ENCODE measurements at places on chromosomes 3 and 15.
A peak's percentile ranks its signal among the peaks of the same experiment; 100 is the strongest.

GRCh38 chr3:71076361-71077002 is 507.0 kb downstream of the FOXP1 start:
- no peak for DNase-seq

GRCh38 chr3:72436863-72437592 is 411.2 kb downstream of the SHQ1 start:
- no peak for DNase-seq

DNA sequence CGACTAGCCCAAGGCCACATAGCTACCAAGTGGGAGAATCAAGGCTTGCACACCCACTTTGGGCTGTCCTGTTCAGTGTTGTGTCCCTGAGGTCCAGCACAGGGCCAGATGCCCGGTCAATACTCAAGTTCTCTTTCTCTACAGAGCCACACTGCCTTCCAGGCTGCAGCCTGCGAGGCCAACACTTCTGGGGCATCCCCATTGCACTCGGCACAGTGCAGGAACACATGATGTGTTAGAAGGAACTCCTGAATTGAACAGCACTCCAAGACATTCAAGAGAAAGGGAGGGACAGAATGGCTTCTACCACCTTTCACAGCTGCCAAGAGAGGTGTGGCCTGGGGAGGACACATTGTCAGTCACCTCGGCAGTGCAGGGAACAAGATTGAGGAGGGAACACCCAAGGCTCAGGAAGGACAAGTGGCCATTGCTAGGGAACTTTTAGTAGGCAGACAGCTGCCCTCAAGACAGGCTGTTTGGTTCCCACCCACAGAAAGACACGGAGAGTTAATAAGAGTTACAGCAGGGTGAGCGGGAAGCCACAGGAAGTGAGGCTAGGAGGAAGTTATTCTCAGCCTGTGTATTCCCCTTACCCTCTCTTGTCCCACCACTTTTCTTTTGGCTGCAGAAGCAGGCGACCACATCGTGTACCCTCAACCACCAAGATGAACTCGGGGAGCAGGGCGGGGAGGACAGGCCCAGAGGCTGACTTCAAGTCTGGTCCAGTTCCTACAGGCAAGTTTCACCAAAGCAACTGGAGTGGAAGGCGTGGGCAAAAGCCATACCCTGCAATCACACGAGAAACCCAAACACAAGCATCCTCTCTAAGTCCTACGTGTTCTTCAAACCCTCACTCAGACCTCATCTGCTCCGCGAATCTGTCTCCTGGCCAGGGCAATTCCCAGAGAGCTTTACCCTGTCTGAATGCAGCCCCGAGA is 69.4 kb downstream of the SRGAP3 start:
- no peak for DNase-seq

- DNase-seq, result no peak
Observed at GRCh38 chr3:42674146-42674545, 11.2 kb upstream of the KLHL40 start.

DNA sequence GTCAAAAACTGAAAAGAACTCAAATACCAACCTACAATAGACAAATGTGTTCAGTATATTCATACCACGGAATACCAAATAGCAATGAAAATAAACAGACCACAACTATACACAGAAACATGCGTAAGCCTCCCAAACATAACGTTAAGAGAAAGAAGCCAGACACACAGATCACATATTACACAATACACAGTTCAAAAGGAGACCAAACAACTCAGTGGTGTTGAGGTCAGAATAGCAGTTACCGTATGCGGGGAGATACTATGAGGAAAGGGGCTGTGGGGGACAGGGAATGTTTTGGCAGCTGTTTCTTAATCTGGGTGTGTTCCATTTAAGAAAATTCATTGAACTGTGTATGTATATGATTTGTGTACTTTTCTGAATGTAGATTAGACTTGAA is 6.6 kb downstream of the OSBPL10 start:
- DNase-seq, result no peak

DNA sequence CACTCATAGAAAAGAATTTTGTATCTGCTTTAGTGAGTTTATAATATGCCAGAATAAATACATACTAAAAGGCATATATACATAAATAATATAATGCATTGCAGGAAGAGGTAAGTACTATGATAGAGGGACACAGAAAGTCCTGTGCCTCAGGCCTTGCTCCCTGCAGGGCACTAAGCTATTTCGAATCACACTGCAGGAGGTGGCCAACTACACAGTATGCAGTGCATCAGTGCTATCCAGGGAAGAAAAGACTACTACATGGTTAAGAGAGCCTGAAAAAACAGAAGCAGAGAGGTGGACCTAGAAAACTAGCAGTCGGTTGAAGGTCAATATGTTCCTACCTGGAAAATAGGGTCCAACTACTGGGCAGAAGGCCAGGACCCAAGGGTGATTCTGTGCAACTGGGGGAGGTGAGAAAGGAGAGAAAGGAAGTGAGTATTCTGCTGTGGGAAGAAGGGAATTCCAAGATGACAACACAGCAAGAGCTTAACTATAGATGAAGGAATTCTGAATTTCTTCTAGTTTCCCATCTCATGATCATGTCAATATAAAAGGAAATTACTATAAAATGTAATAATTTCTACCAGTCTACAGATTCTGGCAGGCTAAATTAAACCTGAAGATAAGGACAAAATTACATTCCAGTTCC is 218.0 kb downstream of the ZBTB20 start:
- DNase-seq, result no peak

DNA sequence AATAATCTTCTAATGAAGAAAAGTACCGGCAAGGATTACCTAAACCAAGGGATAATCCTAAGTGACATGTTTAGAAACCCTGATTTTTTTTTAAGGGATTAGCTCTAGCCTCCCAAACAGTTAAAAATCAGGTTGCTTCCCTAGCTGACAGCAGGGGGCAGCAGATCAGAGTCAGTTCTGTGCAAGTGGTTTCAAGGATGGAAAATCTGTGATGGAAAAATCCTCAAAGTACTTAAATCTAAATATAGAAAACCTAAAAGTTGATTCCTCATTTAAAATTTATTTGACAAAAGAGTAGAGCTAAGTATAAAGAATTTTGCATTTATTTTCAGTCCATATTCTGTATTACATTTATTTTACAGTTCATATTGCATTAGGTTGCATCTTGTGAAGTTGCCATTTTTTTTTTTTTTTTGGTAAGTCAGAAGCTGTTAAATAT is 107.6 kb downstream of the PEX5L start:
- peak; percentile 56 for DNase-seq

DNA sequence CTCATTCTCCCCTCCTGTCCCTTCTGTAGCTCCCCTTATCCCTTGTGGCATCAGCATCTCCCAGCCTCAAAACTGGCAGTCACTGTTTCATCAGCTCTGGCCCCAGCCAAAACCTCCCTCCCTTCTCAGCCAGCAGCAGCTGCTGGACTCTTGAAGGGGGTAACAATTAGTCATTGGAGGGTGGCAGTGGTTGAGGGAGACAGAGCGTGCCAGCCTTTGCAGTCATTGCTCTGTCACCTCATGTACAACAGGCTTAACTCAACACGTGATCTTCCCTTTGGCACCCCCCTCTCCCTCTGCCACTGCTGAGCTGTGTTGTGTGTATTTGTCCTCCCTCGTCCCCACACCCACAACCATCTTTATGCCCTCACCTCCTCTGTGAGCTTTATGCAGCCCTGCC is 28.2 kb downstream of the RBP2 start:
- DNase-seq, result no peak

GRCh38 chr3:133821767-133822638 is 16.4 kb downstream of the SRPRB start:
- peak; percentile 20 for DNase-seq

DNA sequence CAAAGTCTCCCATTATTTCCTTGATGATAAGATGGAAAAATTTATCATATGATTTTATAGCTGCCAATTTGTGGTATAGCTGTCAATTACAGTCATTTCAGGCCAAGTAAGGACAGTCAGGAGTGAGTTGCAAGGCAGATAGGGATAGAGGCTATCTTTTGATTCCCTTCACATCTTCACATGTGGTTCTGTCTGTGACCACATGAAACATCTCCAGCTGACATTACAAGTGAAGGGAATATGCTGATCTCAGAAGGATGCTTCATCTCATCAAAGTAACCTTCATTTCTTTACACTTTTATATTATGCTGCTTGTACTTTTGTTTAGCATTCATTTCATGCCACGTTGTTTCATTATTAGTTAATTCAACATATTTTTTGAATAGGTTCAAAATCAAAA is 136.9 kb upstream of the CFAP20DC start:
- DNase-seq, result no peak

GRCh38 chr3:10328460-10329071 is 7.7 kb upstream of the SEC13 start:
- DNase-seq, result no peak

GRCh38 chr15:63476229-63476632 is 28.2 kb upstream of the USP3 start:
- DNase-seq, result no peak

DNA sequence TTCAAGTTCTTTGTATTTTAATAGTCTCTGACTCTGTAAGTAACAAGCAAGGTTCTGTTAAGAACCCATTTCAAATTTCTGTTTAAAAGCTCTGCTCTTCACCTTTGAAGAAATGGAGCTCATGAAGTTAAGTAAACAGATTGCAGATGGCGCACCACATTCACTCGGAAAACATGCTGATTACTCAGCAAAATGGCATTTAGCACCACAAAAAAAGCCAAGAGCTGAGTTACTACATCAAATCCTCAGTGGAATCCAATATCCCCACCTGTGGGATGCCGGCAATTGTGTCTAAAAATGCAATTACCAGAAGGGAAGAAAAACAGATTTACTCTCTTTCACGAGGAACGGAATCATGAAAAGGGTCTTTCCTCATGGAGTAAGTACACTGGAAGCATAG is 758.0 kb downstream of the NTRK3 start:
- no peak for DNase-seq

- DNase-seq, result no peak
Observed at GRCh38 chr15:79008659-79009058, 63.8 kb upstream of the CTSH start.

DNA sequence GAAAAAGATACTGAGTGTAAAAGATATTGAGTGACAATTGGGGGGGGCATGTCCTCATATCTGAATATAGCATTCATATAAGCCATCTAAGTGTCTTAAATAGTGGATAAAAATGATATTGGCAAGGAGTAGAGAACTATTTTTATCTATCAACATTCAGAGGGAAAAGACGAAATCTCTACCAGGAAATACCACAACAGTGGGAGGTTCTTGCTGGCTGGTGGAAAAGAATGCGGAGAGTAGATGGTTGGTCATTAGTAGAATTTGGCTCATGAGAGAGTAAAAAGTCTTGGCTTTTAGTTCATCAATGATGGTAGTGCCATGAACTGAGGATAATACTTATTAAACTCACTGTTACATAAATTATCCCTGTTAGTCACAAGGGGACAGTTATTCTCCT is 4.8 kb upstream of the TCF12 start:
- DNase-seq, result peak; percentile 86

DNA sequence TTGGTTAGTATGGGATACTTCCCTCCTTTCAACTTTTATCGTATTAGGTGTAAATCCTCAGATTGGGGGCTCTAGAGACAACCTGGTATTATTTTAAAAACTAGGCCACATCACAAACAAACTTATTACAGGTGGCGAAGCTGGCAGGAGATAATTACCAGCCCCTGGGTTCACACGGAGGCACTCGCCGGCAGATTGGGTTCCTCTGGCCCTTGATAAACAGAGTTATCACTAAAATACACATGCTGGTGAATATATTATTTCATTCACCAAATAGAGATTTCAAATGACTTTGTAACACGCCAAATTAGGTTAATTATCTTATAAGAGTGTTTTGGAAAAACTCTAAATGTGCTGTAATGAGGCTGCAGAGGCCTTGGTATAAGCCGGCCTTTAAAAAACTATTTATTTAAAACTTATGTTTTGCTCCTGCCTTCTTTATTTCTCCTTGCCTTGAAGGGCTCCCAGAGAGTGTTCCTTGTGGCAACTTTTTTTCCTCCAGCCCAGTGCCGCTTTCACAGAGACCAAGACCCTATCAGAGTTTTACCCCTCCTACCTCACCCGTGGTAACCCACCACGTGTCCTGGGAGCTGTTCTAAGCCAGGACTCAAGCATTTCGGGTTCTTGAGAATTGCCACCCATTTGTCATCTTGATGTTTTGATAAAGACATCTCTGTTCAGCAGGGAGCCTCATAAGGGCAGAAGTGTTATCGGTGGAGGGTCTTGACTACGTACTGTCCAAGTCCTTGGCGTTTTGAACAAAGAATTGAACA is 468.6 kb upstream of the CFAP20DC start:
- DNase-seq, result peak; percentile 36

DNA sequence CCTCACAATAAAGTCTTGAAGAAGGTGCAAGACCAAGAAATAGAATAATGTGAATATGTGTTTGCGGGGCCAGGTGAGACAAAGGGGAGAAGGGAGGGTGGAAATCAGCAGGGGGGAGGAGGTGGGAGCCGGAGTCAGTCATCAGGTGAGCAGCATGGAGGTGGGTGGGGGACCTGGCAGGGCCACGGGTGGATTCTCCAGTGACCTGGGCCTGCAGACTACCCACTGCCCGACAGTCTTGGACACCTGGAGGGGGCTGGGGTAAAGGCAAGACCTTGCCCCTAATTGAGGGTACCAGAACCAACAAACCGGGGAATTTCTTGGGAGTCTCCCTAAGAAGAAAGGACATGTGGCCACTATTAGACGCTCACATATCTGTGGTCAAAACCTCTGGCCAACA is 95.8 kb downstream of the CHSY1 start:
- no peak for DNase-seq

- peak; percentile 34 for DNase-seq
Observed at GRCh38 chr3:40278791-40279190, 30.7 kb upstream of the EIF1B start.

GRCh38 chr3:69948246-69948862 is 51.2 kb upstream of the SAMMSON start:
- DNase-seq, result peak; percentile 58

DNA sequence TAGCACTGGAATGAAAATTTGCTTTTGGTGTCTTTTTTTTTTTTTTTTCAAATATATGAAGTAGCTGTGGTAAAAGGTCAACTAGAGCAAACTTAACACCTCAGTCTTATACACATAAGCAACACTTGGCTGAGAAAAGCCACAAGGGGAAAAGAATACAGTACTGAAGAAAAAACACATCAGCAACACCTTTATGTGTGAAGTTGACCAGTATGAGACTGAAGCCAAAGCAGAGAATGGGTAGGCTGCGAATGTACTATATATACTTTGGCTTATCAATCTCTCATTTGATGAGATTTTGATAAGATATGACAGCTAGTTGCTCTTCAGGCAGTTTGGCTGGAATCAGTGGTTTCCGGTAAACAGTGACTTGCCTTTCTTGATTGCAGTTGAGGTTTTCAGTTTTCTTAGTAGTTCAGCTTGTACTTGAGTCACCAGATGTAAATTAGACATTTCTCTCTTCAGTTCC is 22.0 kb upstream of the ZCWPW2 start:
- DNase-seq, result no peak

GRCh38 chr3:126895178-126896066 is 87.5 kb upstream of the PLXNA1 start:
- DNase-seq, result peak; percentile 60

- no peak for DNase-seq
Observed at GRCh38 chr3:40268802-40269524, 40.5 kb upstream of the EIF1B start.

DNA sequence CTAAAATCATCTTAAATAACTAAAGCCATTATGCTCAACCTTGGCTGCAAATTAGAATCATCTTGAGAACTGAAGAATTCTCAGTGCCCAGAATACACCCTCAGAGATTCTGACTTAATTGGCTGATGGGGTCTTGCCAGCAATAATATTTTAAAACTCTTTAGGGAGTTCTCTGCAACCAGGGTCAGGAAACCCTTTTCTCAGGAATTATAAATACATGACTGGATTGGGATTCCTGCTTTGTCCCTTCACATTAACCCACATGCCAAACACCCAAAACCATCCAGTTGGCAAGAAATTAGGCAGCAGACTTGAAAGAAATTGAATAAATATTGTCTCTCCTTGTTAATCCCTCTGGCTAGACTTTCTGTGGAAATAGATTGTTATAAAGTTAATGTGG is 482.3 kb upstream of the NECTIN3 start:
- no peak for DNase-seq

All from OCI-M1 (cell line).